ENCODE measurements at places on chromosomes 11 and 22.

DNA sequence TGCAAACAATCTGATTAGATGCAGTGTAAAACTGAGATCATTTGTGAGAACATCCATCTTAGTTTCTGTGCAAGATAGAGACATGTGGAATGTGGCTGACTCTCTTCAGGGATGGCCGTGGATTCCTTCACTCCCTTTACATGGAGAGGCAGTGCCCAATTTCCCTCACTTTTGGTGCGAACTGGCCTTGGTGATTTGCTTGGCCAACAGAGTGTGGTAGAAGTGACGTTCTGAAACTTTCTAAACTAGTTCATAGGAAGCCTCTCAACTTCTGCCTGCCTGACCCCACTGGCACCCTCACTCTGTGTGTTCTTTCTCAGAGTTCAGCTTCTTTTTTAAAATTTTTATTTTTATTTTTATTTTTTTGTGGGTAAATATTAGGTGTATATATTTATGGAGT, 9.9 kb upstream of the SYT13 start:
- DNase-seq, result no peak

GRCh38 chr11:126053415-126054286, 9.0 kb downstream of the CDON start:
- DNase-seq, result no peak

DNA sequence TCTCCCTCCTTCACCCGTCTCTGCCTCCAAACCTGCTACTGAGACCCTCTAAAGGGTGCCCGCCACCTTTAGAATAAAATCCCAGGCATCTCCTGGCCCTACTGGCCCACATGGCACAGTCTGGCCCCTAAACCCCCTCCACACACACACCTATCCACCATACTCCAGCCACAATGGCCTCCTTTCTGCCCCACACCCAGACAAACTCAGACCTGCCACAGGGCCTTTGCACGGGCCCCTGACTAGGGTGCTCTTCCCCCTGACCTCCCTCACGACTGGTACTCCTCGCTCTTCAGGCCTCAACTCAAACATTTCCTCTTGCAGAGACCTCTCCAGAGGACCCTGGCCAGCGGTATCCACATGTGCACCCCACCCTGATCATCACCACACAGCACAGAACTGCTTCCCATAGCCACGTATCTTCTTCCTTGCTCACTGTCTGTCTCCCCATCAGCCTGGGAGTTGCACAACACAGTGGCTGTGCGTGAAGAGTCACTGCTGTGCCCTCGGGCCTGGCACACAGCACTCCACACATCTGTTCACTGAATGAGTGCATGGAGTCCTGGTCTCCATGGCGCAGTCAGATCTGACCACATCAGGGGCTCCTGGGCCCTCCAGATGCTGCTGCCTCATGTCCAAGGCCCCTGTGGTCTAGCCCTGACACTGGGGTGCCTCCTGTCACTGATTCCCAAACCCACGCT, 66.2 kb upstream of the TCF20 start:
- no peak for DNase-seq

DNA sequence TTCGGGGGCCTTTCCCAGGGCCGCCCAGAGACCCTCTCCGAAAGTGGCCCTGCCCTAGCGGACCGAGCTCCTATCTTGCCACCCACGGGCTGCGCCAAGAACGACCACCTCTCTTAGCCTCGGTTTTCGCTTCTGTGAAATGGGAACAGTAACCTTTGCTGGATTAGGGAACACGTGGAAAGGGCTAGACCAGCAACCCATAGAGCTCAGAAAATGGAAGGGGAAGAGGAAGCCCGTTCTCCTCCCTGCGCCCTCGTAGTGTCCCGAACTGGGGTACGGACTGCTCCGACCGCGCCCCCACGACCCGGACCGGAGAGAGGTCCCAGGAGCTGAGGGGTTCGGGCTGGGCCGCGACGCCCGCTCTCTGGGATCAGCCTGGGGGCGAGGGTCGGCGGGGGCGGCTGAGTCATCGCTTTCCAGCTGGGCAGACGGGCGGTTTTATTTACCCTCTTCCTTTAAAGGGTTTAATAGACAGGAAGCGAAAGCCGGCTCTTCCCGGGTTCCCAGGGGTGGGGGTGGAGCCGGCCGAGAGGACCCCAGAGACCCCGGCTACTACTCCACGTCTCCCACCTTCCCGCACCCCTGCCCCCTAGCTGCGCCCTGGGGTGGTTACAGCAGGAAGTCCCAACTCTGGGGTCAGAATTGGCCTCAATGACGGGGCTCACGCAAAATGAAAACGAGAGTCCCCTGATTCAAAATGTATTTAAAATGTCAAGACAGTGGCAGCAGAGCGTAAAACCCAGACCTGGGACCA, 907 bp upstream of the PHLDA2 start:
- peak; percentile 15 for DNase-seq

- DNase-seq, result no peak
These were observed 72.6 kb downstream of the CELSR1 start for GRCh38 chr22:46464701-46465344.

DNA sequence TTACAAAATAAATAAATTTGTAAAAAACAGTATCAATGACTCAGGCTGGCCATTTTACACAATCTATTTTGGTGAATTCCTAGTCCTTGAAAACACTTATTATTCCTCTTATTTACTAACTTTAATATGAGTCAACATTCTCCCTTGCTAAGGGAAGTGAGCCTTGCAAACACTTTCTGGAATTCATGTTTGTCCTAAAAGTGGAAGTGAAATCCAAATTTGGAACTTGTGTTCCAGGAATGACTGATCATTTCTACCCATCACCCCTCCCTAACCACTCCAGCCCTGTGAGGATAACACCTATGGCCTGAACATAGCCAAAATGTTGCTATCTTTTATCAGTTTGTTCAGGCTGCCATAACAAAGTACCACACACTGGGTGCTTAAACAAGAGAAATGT, 83.1 kb downstream of the OR5AK2 start:
- DNase-seq, result no peak

DNA sequence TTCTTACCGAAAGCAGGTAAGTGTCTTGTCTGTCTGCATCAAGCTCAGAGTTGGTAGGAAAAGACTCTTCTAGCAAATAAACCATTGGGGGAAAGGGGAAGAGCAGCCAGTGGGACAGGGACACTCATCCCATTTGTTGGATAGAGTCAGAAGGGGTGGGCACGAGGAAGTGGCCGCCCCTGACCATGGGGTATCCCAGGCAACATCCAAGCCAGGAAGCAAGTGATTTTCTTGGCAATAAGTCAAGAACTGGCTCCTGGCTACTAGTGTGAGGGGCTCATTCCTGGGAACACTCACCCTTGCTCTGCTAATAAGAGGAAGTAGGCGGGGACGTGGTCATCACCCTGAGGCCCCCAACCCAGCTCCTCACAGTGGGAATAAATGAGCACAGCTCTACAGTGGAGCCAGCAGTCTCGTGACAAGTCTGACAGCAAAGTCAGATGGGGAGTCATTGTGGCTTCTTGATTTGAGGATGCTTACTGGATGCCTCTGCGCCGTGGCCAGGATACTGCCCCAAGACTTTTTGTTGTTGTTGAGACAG, 6.7 kb downstream of the SLC25A18 start:
- DNase-seq, result no peak

DNA sequence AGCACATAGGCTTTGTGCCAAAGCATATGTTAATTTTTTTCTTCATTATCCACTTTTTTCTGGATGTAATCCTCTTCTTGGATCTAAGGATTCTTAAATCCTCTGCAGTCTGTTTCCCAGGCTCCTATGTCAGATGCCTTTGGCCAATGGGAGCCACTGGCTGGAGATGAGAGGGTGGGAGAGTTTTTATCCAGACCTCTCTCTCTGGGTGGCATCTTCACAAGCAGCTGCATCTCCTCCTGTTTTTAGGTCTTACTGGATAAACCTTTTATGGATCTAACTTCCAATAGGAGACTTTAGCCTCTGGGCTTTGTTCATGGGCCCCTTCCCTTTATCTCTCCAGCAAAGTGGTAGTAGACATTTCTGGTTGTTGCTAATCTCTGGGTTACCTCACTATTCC, 22.4 kb upstream of the MPPED2 start:
- no peak for DNase-seq
